ENCODE measurements at places on chromosomes 12 and 14.

DNA sequence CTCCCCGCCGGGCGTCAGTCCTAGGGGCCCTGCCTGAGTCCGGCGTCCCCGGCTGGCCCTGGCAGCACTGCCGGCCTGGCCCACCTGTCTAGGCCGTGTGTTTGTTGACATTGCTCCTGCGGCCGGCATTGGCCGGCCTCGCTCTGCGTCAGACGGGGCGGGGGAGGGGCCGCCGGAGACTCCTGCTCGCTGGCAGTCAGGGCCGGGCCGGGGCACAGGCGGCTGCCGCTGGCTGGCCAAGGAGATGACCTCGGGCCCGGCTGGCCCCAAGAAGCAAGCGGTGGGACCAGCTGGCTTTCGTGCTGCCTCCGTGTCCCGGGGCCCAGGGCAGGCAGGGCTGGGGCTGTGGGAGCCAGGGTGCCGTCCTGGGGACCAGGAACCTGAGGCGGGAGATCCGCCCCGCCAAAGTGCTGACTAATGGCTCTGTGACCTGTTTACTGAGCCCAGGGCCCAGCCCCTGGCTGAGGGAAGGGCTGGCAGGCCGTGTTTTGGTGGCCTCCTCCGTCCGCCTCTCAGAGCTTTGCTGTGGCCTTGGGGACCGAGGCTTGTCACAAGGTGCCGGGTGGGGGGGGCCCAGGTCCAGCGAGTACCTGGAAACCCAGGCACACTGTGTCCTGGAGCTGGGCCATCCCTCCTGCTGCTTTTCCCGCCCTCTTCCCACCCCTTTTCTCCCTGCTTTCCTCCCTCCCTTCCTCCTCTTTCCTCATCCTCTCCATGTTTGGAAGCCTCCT, 1.8 kb downstream of the ULK1 start:
- peak; percentile 87 for DNase-seq

GRCh38 chr14:96931751-96932150, 134.6 kb downstream of the VRK1 start:
- DNase-seq, result no peak

DNA sequence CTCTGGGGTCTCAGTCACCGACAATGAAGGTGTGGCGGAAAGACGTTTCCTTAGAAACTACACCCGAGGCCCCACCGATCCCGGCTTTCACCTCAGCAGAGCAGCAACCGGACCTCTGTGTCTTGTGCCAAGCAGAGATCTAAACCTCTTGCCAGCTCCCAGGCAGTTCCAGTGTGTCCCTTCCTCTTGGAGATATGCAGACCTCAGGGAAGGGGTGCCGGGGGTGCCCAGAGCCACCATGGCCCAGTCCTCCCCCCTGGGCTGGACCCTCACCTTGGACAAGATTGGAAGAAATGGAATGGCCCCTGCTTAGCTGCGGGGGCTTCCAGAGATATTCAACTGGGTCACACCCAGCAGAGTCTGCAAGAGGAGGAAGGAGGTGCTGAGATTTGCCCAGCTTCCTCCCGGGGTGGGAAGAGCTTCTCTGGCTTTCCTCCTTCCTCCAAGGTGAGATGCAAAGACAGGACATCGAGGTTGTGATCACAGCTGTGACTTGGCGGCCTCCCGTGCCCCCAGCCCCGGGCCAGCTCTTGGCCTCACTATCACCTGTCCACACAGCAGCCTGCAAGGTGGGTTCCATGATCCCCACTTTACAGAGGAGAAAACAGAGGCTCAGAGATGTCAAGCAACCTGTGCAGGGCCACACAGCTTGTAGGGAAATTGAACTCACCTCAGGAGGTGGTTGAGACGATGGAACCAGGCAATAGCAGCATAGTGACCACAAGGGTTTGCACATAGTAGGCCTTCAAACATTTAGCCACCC, 281.7 kb upstream of the RTL1 start:
- DNase-seq, result no peak

DNA sequence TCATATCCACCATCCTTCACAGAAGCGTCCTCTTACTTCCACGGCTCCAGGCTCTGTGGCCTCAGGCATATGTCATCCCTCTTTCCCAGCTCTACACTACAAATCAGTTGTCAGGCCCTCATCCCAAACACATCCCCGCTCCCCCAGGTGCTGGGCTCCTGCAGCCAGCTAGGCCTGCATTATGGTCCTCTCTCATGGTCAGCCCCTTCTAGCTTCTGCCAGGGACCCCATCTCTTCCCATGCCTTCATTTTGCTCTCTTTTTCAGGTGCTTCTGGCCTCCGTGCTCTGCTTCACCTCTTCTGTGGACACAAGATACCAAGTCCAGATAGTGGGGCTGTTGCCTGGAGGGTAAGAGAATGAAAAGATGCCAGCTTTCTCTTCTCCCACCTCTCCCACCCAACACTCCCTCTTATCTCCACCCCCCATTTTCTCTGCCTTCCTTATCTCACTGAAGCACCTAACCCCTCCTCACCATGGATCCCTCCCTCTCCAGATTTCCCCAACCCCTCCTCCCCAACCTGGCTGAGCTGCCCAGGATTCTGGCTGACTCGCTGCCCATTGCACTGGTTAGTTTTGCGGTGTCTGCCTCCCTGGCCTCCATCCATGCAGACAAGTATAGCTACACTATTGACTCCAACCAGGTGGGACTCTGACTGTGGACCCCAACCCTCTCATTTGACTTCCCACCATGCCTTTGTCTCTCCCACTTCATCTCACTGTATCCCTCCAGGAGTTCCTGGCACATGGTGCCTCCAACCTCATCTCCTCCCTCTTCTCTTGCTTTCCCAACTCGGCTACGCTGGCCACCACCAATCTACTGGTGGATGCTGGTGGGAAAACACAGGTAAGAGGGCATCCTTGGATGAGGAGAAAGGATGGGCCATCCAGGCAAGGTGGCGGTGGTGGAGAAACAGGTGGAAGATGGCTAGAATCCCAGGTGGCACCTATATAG, 10.4 kb downstream of the B4GALNT1 start:
- DNase-seq, result no peak

GRCh38 chr14:101628471-101628966, 67.2 kb downstream of the DIO3 start:
- peak; percentile 65 for DNase-seq

Data from umbilical cord (tissue), 2 donors.